Effector CD8-positive, alpha-beta T cell (primary cell): ENCODE measurements at places on chromosomes 11 and 22.

DNA sequence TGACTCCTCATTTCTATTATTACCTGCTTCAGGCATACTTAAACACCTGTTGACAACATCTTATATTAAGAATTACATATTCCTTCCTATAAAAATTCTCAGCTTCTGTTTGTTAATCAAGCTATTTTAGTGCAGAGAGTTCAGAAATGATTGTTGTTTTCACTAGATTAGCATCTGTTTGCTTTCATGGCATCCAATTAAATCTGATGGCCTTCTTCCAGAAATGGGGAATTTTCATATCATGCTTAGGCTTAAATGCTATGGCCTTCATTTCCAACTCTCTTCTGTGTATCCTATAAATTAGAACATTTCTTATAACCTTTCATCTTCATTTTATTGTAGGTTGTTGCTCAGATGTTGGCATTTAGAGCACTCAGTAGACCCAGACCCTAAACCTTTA, 180.0 kb downstream of the WNT11 start:
- DNase-seq, result no peak

DNA sequence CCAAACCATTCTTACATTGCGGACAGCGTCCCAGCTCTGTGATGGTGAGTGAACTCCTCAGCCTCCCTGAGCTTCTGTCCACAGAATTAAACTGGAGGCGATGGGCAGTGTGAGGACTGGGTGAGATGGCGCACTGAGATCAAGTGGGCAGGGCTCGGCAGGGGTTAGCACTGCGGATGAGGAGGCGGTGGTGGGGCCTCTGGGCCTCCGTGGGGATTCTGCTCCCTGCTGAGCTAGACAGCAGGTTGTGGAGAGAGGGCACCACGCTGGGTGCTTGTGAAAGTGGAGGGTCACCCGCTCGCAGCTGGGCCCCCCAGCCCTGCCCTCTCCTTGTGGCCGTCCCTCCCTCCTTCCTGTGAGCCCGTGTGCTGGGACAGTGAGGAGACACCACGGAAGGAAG, 25.6 kb upstream of the PARVG start:
- DNase-seq, result no peak

GRCh38 chr11:126880872-126881271, 119.7 kb downstream of the KIRREL3 start:
- DNase-seq, result no peak

GRCh38 chr22:37273126-37273845, 9.0 kb upstream of the CYTH4 start:
- no peak for DNase-seq

DNA sequence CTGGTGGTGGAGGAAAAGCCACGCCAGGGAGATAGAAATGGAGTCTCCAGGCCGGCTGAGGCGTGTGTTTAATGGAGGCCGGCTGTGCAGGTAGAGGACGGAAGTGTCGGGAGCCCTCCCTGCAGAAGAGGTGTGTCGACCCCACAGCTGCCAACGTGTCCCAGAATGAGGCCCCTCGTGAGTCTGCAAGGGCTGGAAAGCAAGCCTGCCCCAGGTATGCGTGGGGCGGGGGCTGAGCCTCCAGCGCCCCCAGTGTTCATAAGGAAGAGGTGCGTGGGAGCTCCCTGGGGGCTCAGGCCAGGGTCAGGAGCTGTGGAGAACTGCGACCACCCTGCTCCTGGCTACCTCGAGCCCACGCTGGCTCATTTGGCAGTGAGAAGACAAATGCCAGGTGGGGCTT, 38.0 kb upstream of the JAM3 start:
- DNase-seq, result no peak

DNA sequence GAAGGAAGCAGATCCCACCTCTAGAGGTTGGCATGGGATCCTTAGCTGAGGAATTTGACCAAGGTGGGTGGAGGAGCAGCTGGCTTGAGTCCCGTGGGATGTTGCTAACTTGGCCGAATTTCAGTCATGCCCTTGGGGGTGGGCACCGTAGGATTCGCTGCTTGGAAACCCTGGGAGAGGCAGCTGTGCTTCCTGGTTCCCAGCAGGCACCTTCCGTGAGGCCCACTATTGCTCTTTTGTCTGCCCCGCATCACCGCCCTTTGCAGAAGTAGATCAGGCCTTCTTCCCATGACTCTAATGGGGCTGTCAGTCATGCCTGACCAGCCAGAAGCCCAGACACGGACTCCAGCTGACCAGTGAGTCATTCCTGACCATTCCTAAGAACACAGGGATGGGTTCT, 292.3 kb upstream of the SYN3 start:
- DNase-seq, result no peak

- no peak for DNase-seq
These were observed 25.0 kb downstream of the IGLL1 start for GRCh38 chr22:23555118-23555517.

DNA sequence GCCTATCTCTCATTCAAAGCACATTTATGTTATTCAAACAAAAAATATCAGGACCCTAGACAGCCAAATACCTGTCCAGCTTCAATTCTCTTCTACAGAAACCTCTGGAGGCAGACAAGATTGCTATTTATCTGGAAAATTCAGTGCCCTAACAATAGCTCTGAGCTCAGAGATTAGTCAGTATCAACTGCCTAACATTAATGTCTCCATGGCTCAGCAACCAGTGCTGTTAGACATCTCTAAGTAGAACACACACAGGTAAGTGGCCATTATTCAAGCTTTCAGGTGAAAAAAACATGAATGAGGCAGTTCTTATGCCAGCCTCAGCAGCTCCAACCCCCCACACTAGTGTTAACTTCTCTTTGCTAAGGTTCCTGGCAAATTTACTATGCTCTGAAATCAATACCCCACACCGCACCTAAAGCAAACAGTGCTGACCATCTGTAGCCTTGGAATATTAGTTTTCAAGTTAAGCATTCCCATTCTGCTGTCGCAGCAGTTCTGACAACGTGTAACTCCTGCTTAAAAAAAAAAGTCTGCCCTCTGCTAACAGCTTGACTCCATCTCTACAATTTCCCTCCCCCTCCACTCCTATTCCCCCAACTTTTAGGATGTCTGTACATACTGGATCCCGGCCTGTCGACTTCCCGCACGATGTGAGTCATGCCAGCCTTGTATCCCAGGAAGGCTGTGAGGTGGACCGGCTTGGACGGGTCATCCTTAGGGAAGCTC, 1.5 kb downstream of the RPL3 start:
- DNase-seq, result no peak

DNA sequence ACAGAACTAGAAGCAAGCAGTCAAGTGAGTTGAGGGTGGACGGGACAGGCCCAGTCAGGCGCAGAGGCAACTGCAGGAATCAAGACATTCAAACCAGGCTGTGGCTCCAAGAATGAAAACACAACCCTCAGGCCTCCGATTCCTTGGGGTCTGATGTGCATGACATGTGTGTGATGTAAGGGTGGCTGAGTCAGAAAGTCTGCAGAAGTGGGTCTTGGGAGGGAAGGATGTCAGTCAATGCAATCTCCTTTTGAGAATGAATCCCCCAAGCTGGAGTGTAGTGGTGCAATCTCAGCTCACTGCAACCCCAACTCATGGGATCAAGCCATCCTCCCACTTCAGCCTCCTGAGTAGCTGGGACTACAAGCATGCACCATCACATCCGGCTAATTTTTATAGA, 15.9 kb upstream of the PDE2A start:
- no peak for DNase-seq

GRCh38 chr22:50738649-50739227, 734 bp downstream of the ACR start:
- DNase-seq, result no peak

- DNase-seq, result no peak
These were observed 39.3 kb downstream of the RIBC2 start for GRCh38 chr22:45452565-45453379.

DNA sequence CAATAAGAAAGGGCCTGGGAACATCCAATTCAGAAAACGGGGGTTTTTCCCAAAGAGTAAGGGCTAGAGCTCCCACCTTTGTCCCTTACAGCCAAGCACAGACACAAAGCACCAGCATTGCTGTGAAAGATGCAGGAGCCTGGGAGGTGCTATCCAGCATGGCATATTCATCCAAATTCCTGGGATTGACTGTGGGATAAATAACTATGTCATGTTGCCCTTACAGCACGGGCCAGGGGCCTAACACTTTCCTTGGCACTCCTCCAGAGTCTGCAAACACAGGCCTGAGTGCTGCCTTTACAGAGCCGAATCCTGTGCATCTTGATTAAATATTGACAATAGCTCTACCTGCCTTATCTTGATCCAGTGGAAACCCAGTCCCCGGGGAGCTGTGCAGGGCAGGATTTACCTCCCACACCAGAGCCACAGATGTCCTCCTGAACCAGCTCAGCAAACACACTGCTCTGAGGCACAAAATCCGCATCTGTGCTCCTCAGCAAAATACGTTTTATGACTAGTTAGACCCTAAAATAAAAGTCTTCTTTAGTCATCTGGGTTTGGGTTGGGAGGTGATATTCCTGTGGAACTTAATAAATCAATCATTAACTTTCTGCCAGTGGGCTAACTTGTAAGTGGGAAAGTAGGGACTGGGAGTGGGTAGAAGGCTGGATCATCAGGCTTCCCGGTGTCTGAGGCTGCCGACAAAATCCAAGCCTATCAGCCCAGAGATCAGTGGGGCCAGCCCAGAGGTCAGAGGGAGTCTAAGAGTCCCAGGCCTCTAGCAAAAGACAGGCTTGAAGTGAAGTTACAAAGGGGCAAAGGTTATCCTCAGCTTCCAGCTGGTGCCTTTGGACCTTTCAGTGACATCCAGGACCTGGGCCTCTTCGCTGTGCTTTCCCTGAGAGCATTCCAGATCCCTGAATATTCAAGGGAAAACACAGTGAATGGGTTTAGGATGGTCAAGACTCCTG, 36.5 kb downstream of the POU2AF3 start:
- no peak for DNase-seq

DNA sequence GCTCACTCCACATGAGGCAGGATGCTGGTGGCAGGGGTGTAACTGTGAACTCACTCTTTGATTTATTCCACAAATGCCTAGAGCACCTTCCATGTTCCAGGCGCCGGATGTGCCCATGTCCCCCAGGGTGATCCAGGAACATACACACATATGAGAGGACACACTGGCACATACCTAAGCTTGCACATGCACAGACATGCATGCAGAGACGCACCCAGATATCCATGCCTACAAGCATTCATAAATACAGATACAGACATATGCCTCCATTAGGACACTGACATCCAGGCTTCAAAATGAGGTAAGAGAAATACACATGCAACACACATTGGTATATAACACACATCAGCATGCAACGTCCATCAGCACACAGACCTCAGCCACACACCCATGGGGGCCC, 4.5 kb downstream of the OSM start:
- DNase-seq, result no peak

GRCh38 chr22:46320716-46321386, 14.7 kb upstream of the TRMU start:
- no peak for DNase-seq

DNA sequence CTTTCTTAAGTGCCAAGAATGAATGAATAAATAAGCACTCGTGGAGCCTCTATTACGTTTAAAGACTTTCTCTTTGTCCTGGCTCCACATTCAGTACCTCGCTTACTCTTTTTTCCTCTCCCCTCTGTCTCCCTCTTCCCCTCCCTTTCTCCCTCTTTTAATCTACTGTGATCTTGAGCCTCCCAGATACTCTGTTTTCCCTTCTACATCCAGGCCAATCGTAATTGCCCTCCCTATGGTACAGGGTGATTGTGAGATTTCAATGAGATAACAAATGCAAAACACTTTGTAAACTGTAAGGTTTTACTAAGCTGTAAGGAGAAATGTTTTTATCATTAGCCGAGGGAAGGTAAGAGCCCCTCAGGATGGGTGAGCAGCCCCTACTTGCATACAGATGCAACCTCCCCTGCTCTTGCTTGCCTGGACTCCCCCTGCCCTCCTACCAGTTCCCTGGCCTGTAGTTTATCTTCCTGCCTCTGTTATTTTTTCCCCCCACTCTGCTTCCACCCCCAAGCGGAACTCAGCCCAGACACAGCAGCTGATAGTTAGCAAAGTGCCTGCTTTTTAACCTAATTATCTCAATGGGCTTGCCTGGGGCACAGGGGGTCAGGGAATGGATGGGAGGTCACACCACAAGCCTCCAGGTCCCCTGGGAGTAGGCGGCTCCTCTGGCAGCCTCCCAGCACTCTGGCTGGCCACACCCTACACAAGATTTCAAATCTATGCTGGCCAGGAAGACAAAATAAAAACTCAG, 76.9 kb upstream of the CADM1 start:
- no peak for DNase-seq

GRCh38 chr11:97332271-97332670, 942.5 kb downstream of the JRKL start:
- no peak for DNase-seq

GRCh38 chr22:46373921-46374662, 38.6 kb downstream of the TRMU start:
- no peak for DNase-seq

DNA sequence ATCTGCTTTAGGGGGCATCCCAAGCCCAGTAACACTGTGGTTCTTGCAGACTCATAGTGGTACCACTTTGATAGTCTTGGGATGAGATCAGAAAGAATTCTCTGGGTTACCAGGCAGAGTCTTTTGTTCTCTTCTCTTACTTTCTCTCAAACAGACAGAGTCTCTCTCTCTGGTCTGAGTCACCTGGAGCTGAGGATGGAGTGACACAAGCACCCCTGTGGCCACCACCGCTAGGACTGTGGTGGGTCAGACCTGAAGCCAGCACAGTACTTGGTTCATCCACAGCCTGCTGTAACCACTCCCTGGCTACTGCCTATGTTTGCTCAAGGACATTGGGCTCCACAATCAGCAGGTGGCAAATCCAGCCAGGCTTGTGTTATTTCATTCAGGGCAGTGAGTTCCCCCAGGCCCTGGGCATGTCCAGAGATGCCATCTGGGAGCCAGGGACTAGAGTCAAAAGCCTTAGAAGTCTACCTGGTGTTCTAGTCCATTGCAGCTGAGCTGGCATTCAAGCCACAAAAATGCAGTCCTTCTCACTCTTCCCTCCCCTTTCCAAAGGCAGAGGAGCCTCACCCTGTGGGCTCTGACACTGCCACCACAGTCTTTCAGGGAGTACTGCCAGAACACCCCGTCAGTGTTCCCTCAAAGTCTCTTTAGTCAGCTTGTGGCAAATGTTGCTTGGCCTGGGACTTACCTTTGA, 29.9 kb downstream of the ENDOD1 start:
- DNase-seq, result no peak
